Astrocyte (in vitro differentiated cells and primary cell): ENCODE measurements at places on chromosomes 2 and 18. TPM values are rescaled to one million over a fixed set of nuclear protein-coding genes. Genes with fewer than 3 reads are reported as not detected.

Gene ALK
- 0.16 and 0.46 TPM in 2 replicates for total RNA-seq

DNA sequence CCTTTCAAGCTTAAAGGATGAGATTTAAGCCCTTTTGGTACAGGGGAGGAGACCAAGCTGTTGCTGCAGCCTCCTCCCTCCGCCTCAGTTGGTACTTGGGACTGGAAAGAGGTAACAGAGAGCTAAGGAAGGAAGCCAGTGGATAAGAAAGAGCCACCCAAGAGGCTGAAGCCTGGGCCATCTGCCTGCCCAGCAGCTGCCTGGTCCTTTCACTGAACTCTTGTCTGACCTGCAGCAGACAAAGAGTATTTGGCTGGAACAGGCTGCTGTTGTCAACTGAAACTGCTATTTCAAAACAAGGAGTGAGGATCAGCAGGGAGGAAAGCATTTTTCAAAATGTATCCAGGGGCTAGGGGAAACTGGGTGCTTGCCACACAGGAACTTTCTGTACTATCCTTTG, 30.3 kb downstream of the TNS1 start:
- DNase-seq = no peak

GRCh38 chr2:8229546-8229986, 452.3 kb upstream of the ID2 start:
- peak; percentile 77 for DNase-seq

GRCh38 chr2:100381240-100381639, 36.2 kb downstream of the CHST10 start:
- peak; percentile 33 for DNase-seq

DNA sequence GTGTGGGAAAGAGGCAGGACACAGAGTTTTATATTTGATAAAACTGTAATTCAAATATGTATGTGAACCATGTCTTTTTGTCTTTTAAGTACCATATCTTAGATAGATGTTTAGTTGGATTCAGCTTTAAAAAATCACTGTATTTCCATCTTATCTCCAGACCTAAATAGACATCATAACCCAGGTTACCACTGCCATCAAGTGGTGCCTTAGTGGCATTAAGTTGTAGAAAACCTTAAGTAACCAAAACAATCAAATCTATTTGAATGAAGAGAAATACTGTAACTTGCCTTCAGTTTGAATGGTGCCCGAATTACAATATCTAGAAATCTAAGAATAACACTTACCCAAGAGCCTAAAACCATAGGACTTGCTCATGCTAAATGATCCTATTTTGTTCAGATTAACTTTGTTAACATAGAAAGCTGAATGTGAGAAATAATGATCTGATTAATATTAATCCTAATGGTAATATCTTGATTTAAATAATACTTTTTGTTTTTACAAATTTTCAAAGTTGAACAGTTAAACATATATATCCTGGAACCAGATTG, 92.5 kb upstream of the MAP2 start:
- peak; percentile 30 for DNase-seq

DNA sequence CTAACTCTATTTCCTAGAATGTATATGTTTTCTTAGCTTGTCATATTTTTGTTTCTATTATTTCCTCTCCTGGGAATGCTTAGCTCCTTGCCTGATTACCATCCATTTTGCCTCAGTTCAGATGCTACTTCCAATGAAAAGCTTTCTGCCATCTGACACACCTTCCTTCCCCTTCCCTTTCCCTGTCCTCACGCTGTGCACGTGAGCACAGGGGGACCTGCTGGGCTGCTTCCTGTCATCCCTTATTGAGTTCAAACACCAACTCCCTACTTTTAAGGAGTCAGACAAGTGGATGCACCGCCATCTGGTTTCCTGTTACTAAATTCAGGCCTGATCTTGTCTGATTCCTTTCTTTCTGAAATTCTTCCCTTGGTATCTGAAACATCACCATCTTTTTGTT, 2.4 kb upstream of the INO80C start:
- no peak for DNase-seq
